ENCODE measurements at places on chromosomes 6 and 20.

- no peak for DNase-seq
These were observed 24.8 kb upstream of the DYNLRB1 start for GRCh38 chr20:34491226-34491931.

- no peak for DNase-seq
These were observed 29.8 kb upstream of the MCHR2 start for GRCh38 chr6:100023798-100024197.

GRCh38 chr6:122408702-122409458 is 9.4 kb downstream of the HSF2 start:
- DNase-seq, result no peak

GRCh38 chr20:36125097-36125496 is 29.4 kb upstream of the EPB41L1 start:
- DNase-seq, result no peak

- no peak for DNase-seq
These were observed 233.4 kb downstream of the CD109 start for GRCh38 chr6:73929405-73929804.

GRCh38 chr6:93040375-93040774 is 379.0 kb downstream of the EPHA7 start:
- DNase-seq, result peak; percentile 85
